NCI-H1417 treated with DMSO at 0.1 percent for 48 hours (cell line): ENCODE measurements at places on chromosomes 16 and 17.
A peak's percentile ranks its signal among the peaks of the same experiment; 100 is the strongest.

DNA sequence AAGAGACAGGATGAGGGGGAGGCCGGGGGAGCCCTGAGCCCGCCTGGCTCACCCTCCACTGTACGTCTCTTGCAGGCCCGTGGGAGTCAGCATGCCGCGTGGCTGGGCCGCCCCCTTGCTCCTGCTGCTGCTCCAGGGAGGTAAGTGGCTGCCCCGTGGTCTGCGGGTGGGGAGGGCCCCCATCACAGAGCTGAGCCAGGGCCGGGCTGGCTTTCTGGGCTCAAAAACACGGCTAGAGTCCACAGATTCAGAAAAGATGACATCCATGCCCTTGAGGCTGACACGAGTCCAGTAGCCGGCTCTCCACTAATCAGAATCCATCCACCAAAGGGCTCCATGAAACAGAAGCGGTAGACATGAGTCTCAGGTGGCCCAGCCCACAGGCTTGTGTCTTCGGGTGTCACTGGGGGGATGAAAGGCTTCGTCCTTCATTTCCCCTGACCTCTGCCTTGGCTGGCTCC, 28.0 kb downstream of the IL21R start:
- DNase-seq: no peak

GRCh38 chr17:39548494-39549225, 59.1 kb downstream of the NEUROD2 start:
- DNase-seq: no peak

DNA sequence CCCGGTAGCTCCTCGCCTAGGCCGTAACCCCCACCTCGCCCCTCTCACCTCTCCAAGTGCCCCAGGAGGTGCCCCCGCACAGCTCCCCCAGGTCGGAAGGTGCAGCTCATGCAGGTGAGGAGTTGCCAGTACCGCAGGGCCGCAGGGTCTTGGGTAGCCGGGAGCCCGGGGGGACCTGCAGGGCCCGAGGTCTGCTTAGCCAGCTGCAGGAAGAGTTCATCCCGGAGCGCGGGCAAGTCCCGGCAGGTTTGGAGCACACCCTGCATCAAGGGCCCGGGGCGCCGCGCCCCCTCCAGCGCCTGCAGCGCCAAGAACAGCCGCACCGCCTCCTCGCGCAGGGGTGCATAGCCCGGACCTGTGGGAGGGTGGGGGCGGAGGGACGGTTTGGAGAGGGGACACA, 4.8 kb downstream of the PLEKHH3 start:
- no peak for DNase-seq

- no peak for DNase-seq
These were observed 18.4 kb downstream of the CARHSP1 start for GRCh38 chr16:8850279-8850885.

- DNase-seq: no peak
These were observed 139.5 kb downstream of the BCAS3 start for GRCh38 chr17:60817192-60817591.

DNA sequence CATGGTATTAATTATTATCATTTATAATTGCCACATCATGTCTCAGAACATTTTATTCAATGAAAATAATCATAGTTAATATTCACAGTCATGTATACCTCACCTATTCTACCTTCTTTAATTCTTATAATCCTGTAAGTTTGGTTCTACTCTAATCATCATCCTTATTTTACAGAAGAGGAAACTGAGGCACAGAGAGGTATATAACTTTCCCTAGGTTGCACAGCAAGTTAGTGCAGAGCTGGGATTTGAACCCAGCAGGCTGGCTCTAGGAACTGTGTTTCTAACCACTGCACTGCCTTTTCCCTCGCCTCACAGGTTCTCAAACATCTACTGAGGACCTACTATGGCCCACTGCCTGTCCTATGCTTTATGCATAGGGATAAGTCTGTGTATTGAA, 32.7 kb downstream of the WSB1 start:
- DNase-seq: no peak

DNA sequence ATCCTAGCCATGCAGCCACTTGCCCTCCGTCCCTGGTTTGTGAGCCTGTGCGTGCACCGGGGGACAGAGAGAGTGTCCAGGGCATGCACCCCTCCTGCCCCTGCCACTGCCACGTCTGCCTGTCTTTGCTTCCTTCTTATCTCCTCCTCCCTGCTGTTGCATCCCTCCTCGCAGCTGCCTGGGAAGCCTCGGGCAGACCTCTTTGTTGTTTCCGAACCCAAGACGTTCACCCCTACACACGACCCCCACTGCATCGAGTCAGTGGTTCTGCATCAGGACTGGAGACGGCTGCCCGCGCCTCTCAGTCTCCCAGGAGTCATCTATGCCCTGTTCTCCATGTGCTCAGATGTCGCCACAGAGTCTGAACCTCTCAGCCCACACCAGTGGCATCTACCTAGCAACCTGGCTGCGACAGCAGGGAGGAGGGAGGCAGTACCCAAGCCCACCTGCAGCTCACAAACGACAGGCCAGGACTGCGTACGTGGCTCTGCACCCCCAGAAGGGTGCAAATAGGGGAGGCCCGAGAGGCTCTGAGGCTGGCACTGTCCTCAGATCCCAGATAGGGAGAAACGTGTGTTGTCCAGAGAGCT, 5.2 kb downstream of the TIMP2 start:
- DNase-seq: no peak

GRCh38 chr17:62671553-62671952, 44.1 kb downstream of the MRC2 start:
- DNase-seq: no peak

DNA sequence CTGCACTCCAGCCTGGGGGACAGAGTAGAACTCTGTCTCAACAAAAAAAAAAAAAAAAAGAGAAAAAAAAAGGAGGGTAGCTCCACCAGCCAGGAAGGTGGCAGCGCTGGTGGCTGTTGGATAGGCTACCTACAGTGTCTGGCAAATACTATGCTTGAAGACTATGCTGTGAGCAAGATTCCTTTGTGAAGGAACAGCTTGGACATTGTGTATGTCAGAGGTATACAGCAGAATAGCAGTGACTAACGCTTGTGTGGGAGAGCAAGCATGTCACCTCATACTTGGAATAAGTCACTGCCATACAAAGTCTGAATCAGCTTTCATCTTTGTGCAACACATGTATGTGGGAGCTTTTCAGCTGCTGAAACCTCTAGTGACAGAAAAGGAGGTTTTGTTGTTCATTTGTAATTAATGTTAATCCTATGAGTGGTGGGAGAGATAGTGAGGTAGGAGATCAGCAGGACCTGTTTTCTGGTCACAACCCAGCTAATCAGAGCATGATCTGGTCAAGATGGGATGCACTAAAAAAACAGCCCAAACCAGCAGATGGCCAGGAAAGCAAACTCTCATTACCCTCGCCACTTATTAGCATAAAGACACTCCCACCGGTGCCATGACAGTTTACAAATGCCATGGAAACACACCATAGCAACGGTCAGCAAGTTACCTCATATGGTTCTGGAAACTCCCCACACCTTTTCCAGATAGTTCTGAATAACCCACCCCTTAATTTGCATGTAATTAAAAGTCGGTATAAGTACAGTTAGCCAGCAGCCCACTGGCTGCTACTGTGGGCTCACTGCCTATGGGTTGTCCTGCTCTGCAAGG, 6.8 kb upstream of the ITGAD start:
- no peak for DNase-seq

- DNase-seq: no peak
These were observed 57.2 kb upstream of the GSE1 start for GRCh38 chr16:85555719-85556455.

- DNase-seq: no peak
These were observed 9.0 kb upstream of the TBC1D3B start for GRCh38 chr17:36185416-36185815.

DNA sequence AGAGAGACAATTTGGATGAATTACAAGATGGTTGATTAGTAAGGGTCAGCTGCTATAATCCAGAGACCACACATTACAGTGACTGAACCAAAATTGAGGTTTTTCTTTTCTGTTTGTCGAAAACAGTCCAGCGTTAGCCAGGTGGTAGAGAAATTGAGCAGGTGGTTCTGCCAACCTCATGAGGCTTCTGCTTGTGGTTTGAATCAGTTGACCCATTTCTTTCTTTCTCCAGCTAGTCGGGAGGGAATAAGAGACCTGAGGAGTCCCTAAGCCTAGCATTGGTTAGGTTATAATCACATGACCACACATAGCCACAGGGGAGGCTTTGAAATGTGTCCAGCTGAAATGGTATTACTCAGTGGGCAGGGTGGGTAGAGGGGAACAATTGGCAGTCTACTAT, 504.6 kb downstream of the HS3ST4 start:
- DNase-seq: no peak

- DNase-seq: no peak
These were observed 382.0 kb downstream of the GRIN2A start for GRCh38 chr16:9800186-9800738.

DNA sequence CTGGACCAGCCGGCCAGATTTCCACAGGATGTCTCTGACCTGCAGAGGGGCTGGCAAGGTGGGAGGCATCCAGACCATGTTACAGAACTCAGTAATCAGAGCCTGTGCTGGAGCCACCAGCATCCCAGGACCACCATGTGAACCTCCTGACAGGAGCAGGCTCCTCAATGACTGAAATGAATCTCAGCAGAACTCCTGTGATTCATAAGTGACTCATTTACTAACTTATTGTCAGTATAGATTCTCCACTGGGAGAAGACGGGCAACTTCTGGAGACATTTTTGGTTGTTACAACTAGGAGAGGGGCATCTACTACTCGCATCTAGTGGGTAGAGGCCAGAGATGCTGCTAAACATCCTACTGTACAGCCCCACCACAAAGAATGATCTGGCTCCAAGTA, 3.1 kb upstream of the WWOX start:
- no peak for DNase-seq

GRCh38 chr16:51615141-51615540, 464.1 kb upstream of the SALL1 start:
- DNase-seq: no peak

- no peak for DNase-seq
These were observed 46.4 kb downstream of the NUP88 start for GRCh38 chr17:5373112-5373511.

DNA sequence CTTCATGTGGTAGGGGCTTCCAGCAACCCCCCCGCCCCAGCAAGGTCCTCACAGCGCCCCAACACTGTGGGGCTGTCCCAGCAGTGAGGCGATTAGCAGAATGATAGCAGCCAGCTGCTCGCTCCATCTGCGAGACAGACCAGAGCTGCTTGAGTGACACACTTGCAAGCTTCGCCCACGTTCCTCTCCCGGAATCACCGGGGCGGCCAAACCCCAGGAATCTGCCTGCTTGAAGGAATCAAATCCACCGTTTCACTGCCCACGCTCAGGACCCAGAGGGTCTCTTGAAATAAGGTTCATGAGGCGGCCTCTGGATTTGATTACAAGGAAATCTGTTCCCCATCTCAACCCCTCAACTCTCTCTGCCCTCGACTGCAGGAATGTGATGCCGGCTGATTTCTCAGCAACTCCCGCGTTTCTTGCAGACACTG, 356.0 kb downstream of the C16orf95 start:
- no peak for DNase-seq

DNA sequence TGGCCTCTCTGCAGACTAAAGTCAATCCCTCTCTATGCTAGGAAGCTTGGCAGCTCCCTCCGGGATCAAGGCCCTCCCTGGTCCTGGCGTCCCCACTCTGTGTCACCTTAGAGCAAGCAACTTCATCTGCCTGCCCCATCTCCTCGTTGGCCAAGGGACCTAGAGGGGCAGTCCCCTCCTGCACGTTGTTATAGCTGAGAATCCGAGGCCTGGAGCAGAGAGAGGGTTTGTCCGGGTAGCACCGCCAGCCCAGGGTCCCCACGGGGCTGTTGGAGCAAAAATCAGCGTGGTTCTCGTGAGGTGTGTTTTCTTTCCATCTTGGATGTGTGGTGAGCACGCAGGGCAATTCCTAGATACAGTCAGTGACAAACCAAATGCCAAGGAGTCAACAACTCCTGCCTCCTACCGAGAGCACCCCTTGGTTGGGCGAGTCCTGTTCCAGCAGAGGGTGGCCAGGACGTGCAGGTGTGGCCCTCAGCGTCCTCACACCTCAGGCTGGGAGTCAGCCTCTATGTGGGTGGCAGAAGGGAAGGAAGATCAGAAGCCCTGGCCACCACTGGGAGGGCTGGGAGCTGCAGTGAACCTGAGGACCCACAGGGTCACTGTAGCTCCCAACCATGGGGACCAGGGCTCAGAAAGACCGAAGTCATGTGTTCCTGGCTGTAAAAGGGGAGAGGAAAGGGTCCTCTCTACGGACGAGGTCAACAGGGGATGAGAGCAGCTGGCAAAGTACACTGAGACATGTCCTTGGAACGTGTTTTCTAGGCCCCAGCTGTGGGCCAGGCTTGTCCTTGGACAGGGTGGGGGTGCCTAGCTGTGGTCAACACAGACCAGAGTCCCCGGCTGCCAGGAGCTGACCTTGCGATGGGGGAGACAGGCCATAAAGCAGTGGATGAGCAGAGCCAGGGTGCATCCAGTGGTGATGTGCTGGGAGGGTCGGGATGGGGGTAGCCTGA, 85.6 kb upstream of the CIBAR2 start:
- DNase-seq: no peak

DNA sequence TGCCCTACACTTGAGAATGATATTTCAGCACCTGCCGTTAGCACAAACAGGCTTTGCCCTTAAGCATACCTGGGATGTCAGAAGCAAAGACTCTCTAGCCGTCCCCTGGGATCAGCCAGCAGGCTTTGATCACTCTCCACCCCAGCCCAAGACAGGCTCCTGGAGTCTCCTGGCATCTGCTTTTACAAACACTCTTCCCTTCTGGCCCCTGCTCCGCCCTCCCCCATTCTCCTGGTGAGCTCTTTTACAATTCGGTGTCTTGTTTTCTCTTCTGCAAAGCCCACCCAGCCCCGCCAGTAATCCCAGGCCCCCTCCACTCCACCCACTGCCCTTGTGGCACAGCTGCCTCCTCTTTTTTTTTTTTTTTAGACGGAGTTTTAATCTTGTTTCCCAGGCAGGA, 50.4 kb downstream of the KATNIP start:
- DNase-seq: no peak

GRCh38 chr16:106623-107324, 28.7 kb downstream of the MPG start:
- DNase-seq: peak; percentile 28

- DNase-seq: peak; percentile 10
These were observed 5.6 kb downstream of the PNPO start for GRCh38 chr17:47946929-47947397.

- DNase-seq: peak; percentile 12
These were observed 780 bp upstream of the DCAKD start for GRCh38 chr17:45052052-45052772.

- DNase-seq: no peak
These were observed 6.0 kb upstream of the MRPL38 start for GRCh38 chr17:75910699-75911098.

DNA sequence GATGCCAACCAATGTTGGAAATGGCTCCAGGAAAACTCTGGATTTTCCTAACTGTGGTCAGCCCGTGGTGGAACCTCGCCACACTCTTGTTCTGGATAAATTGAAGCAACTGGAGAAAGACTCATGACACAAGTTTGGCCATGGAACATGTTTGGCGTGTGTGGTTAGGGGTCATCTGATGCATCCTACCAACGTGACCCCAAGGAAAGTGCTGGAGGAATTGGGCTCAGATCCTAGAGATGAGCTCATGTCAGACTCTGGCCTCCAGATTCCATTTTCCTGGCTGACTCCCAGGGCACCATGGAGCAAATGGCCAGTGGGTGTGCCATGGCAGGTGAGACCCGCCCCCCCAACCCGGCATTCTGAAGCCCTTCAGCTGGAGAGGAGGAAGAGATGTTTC, 58.5 kb downstream of the CACNG5 start:
- no peak for DNase-seq

- no peak for DNase-seq
These were observed 18.9 kb upstream of the P2RX1 start for GRCh38 chr17:3935140-3935542.

- DNase-seq: peak; percentile 1
These were observed 30.8 kb downstream of the HLF start for GRCh38 chr17:55295411-55296170.
